CD4-positive, alpha-beta T cell treated with Interleukin-6 at 100 ng/mL for 8 hours (primary cell): ENCODE measurements at places on chromosomes 12 and 14.

DNA sequence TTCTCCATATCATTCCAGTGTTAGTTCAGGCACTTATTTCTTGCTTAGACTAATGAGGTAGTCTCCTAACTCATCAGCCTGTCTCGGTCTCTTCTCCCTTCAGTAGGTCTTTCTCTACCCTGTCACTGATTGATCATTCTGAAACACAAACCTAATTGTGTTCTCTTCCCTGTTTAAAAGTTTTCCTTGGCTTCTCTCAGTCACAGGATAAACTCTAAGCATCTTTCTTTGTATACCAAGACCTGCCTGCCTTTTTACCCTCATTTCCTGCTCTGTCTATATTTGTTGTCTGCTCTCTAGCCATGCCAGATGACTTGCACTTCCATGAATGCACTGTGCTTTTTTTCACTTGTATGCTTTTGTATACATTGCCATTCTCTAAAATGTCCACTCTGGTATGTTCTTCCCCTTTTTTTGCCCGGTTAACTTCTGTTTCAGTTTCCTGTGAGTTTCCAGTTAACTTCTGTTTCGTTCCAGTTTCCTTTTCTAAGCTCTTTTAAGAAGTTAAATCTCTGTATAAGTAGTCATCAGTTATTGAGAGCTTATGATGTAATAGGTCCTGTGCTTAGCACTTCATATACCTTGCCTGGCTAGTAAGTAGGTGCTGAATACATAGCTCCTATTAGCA lies 12.8 kb downstream of the DIP2B start:
- peak; percentile 13 for DNase-seq

DNA sequence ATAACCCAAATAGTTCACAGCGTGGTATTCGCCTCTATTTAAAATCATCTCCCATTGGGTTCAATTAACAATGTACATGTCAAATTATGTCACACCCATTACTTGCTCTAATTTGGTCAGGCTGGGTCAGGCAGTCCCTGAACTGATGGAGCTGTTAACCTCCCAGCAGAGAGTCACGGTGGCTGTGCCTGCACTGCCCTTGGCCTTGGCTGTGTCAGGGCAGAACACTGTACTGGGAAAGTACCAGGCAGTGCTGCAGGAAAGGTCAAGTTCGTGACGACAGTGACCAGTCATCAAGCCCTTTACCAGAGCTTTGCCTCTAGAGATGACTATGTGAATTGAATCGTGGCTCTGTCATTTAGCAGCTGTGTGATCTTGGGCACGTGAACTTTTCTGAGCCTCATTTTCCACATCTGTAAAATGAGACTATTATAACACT lies 100.0 kb downstream of the ARF6 start:
- DNase-seq = no peak

DNA sequence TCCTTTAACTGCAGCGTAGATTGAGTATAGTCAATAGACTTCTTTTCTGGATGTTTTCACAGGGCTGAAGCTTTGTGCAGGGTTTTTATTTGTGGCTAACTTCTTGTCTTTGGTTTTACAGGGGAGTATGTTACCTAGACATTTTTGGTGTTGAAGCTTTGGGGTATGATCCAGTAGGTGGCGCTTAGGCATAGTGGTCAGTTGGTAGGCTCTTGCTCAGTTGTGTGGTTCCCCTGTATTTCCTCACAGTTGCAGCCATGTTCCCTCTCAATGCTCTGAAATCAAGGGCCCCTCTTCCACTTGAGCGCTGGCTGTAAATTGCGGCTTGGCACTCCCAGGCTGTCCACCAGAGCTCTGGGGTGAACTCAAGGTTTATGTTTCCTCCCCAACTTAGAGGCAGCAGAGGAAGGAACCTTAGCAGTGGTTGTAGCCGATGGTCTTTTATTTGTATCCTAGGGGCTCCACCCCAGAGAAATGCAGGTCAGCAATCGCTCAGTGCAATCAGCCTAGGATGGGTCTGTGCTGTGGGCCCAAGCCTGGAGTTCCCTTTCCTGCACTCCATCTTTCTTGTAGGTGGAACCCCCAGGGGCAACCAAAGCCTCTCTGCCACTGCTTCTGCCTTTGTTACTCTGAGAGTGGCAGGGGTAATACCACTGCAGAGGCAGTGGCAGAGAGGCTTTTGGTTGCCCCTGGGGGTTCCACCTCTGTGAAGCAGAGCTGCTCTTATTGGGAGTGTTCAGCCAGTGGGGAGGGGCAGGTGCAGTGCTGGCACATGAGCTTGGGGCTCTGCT lies 55.1 kb downstream of the CMAS start:
- DNase-seq = peak; percentile 59

GRCh38 chr14:24136684-24137528 lies 912 bp downstream of the PSME1 start:
- no peak for DNase-seq

- DNase-seq = no peak
Measured at GRCh38 chr12:27449893-27450534, 3.5 kb downstream of the SMCO2 start.

GRCh38 chr14:21768116-21768874 lies 94.7 kb upstream of the OR4E1 start:
- DNase-seq = peak; percentile 40

GRCh38 chr12:46723629-46724419 lies 102.0 kb downstream of the SLC38A4 start:
- no peak for DNase-seq

- no peak for DNase-seq
Measured at GRCh38 chr12:45076417-45077026, 25.6 kb upstream of the DBX2 start.

- no peak for DNase-seq
Measured at GRCh38 chr12:15603474-15604085, 185.6 kb downstream of the EPS8 start.

DNA sequence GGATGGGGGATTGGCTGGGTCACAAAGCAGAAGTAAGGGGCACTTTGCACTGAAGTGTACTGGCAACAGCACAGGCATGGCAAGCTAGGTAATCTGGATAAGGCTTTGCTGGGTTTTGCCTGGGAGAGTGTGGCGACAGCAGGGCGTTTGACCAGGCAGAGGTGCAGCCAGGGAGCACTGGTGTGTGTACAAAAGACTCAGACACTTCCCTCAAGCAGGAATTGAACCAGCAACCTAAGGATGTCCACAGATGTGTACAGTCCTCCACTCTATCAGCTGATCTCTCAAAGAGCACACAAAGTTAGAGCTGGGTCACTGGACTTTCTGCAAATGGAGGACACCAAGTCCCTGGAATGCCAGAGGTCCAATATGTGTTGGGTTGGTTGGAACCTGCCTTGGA lies 15.4 kb upstream of the RNASE4 start:
- DNase-seq = no peak

GRCh38 chr14:44626423-44626822 lies 119.3 kb upstream of the FSCB start:
- DNase-seq = no peak
